ENCODE measurements at places on chromosomes 13 and 19.
A peak's percentile ranks its signal among the peaks of the same experiment; 100 is the strongest.

- DNase-seq: no peak
Measured at GRCh38 chr13:65834897-65835296, 1395.2 kb downstream of the PCDH9 start.

- DNase-seq: no peak
Measured at GRCh38 chr13:20431687-20432384, 93.8 kb downstream of the CRYL1 start.

- no peak for DNase-seq
Measured at GRCh38 chr19:39497996-39498797, 550 bp upstream of the DLL3 start.

GRCh38 chr19:6087074-6087571, 23.2 kb downstream of the RFX2 start:
- no peak for DNase-seq

DNA sequence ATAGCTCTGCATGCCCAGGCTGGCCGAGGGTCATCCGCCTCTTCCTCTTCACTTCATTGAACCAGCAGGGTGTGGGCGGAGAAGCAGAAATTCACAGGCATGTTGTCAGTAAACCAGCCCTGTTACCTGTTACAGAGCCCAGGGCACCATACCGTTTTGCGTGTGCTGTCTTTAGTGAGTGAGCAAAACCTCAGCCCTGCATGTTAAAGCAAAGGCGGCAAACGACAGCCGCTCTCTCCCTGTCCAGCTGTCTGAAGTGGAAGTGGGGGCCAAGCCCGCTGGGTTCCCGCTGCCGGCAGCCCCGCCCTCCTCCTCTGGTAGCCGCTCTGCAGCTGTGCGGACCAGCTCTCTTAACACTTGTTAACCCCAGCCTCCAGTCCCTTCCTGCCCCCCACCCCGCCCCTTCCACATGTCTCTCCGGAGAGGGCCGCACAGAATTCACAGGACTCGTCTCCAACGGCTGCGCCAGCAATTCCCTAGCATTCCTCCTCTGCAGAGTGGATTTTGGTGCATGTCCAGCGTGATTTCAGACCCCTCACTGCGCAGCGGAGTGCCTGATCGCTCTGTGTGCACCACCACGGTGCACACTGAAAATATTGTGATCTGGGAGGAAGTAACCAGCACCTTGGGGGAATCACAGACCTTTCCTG, 12.7 kb downstream of the KLHL26 start:
- DNase-seq: no peak

GRCh38 chr13:99422586-99423220, 78.6 kb upstream of the TM9SF2 start:
- DNase-seq: no peak

GRCh38 chr13:45788011-45788410, 63.5 kb downstream of the SIAH3 start:
- no peak for DNase-seq

DNA sequence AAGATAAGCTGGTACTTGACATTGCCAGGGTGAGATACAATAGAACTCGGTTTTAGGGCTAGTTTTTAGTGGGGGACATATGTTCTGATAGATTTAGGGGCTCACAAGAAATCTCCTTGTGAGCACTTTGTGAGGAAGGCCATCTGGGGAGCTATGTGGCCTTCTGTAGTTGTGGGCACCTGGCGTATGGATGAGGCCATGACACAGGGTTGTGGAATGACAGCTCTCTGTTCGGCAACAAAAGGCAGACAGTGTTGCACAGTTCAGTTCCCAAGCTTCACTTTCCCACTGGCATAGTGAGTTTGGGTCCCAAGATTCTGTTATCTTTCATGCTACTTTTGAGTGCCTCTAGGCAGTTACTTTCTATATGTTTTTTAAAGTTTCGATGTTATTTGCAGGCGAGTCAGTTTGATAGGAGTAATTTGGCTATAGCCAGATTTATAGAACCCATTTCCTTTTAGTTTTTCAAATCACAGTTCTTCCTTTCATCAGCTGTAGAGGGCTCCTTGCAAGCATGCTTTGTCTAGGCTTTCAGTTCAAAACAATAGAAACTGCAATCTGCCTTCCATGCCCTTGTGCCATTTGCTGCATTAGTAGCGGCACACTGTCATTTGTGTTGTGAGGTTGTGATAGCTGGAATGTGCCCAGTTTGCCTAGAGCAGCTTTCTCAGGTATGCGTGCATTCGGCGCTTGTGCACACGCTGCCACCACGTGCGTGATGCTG, 70.6 kb upstream of the TEX29 start:
- DNase-seq: no peak

- DNase-seq: no peak
Measured at GRCh38 chr19:4391306-4391693, 9.0 kb downstream of the SH3GL1 start.

- DNase-seq: no peak
Measured at GRCh38 chr19:27735314-27735713, 1477.6 kb downstream of the UQCRFS1 start.

DNA sequence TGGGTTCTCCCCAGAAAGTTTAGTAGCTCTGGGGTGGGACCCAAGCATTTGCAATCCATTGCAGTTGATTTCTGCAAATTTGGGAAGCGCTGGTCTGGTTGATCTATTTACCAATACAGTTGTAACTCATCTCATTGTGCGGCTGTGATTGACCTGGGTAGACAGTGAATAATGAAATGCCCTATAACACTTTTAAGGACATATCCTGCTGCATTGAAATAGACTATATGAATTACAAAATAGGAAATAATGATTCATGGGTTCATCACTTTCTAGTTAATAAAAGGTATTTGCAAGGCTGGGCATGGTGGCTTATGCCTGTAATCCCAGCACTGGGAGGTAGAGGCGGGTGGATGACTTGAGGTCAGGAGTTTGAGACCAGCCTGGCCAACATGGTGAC, 59.0 kb upstream of the FARP1 start:
- no peak for DNase-seq

DNA sequence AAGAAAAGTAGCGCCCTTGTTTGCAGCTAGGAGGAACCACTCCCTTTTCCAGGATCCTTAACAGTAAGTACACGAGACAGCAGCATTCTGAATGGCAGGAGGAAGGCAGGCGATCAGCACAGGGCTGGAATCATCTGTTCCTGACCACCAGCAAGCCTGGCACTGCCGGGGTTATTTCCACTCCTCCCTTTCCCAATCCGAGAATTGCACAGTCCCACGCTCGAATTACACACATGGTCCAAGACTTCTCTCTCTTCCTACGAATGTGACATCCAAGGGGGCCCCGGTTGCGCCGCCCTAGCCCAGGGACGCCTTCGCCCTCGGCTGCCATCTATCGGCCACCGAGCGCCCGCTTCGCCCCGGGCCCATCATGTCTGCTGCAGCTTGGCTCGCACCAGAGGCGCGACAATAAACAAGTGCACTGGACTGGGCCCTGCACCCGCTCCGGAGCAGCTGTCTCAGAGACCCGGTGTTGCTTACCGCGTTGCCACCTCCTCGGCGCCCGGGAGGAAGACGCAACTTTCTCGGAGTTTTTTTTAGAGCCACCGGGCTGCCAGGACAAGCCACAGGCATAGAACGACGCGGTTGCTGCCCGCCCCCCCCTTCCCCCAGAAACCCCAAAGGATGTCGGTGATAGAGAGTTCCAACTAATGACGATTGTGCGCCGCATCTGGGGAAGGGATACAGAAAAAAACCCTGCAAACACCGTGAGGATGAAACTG, at the start of gene SLITRK5:
Gene SLITRK5 (plus strand): TSS at position 341 of the 722 bp plus-strand sequence. CDS start 4,018 bp downstream, outside the sequence.
- peak; percentile 22 for DNase-seq

DNA sequence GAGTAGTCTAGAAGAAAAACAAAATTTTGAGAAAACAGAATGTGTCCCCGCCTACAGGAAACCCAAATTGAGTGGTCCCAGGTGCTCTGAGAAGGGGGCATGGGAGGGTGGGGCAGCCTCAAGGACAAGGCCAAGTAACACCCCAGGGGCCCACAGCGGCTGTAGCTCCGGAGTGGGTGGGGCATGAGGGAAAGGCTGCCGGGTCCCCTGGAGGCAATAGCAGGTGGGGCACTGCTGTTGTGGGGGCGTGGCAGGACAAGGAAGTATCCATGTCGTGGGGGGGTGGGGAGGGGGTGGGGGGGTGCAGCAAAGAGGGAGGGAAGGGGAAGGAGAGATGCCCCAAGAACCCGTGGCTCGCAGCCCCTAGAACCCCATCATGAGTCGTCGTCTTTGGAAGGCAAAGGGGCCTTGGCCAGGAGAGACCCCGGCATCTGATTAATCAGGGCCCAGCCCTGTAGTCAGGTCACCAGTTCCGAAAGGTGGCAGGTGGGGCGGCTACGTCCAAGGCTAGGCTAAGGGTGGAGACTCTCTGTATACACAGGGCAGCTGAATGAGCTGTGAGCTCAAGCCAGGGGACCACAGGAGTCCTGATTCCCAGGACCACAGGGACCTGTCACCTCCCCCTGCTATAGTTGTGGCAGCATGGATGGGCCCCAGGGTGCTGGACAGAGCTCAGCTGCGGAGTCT, 7.5 kb upstream of the ISYNA1 start:
- DNase-seq: no peak

DNA sequence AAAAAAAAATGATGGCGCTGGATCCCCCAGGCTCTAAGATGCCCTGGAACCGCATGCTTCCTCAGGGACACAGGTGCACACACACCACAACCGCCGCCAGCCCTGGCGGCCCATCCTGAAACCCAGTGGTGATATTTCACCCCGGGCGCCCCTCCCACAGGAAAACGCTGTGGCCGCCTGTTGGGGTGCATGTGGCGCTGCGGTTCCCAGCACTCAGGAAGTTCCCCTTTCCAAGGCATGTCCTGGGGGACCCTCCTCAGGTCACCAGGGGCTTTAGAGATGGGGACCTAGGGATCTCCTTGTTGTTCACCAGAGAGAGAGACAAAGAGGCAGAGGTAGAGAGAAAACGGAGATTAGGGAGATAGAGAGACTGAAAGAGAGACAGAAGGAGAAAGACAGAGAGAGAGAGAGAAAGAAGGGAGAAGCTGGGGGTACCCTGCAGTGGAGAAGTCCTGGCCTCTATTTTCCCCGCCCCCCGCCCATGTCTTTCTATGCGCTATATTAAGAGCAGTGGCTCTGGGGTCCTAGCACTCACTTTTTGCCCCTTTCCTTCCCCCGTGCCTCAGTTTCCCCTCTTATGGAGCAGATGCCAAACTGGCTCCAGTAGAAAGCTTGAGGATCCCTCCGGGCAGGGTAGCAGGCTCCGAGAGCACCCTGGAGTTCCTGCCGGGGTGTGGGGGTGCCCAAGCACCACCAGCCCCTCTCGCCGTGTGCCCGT, 2.3 kb downstream of the ADGRE2 start:
- no peak for DNase-seq

DNA sequence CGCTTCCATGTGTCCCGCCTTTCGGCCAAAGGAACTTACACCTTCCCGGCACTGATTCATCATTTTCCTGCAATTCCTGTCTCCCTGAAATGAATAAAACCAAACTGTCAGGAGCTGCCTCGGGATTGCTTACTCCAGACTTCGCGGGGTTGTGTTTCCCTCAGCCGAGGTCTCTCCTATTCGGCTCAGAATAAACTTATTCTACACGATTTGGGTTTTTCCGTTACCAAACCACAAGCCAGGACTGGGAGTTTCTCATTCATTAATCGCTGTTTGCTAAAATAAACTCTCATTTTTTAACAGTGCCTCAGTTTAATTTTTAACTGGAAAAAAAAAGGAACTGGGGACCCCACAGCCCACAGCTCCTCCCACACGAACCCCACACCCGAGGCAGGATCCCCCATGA, 667 bp downstream of the ZNF878 start:
- no peak for DNase-seq

DNA sequence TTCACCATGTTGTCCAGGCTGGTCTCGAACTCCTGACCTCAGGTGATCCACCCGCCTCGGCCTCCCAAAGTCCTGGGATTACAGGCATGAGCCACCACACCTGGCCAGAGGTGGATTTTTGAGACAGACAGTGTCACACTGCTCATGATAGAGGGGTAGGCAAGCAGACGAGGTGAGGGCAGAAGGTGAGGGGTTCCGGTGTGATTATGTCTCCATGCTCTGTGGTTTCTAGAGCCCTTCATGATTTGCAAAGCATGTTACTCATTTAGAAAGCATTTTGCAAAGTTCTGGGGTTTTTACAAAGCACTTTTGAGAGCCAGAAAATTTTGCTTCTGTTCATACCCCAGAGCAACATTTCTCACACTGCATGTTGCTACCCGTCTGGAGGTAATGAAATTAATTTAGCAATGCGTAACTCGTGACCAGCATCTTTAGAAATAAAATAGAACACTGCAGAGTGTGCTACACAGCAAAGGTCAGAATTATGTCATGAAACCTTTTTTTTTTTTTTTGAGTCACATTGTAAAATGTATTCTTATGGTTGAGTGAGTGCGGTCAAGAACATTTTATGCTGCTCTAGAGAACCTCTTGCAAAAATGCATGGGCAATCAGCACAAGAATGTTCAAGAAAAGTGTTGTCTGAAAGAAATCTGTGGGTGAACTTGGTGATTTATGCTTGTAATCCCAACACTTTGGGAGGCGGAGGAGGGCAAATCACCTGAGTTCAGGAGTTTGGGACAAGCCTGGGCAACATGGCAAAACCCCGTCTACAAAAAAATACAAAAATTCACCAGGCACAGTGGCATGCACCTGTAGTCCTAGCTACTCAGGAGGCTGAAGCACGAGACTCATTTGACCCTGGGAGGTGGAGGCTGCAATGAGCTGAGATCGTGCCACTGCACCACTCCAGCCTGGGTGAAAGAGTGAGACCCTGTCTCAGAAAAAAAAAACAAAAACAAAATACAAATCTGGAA, 58.0 kb downstream of the MAP4K1 start:
- no peak for DNase-seq

DNA sequence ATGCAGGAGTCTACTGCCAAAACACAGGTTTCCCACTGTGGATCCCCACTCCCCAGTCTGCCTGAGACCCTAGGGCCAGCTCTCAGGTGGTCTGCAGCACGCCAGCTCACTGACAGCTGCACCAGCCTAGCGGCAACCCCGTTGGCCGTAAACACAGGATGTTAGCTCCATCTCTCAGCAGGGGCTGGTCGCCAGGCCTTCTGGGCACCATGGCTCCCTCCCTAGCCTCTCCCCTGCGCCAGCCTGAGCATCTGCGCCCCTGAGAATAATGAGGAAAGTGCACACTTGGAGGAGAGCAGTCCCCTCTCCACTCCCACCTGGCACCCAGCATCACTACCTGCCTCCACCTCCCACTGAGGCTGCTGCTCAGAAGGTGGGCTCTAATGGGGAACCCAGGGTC, 20.8 kb upstream of the EPHX3 start:
- no peak for DNase-seq

GRCh38 chr19:12202250-12202649, 39.4 kb downstream of the ZNF136 start:
- peak; percentile 13 for DNase-seq

DNA sequence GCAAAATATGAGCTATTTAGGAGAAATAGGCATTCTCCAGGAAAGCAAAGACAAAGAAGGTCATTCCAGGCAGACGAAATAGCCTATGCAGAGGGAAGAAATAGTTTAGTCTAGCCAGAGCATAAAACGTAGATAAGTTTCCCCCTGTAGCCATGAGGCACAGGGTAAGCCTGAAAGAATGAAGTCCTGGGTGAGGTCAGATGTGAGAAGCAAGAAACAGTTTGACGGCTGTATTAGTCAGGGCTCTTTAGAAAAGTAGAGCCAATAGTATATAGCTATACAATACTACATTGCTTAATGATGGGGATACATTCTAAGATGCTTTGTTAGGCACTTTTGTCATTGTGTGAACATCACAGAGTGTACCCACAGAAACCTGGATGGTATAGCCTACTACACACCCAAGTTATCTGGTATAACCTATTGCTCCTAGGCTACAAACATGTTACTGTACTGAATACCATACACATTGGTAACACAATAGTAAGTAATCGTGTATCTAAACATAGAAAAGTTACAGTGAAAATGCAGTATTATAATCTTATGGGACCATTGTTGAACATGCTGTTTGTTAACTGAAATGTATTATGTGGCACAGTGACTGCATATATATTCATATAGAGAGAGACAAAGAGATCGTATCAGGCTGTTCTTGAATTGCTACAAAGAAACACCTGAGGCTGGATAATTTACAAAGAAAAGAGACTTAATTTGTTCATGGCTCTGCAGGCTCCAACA, 59.3 kb upstream of the WDFY2 start:
- DNase-seq: no peak
